ENCODE measurements at places on chromosomes 6 and 20.

DNA sequence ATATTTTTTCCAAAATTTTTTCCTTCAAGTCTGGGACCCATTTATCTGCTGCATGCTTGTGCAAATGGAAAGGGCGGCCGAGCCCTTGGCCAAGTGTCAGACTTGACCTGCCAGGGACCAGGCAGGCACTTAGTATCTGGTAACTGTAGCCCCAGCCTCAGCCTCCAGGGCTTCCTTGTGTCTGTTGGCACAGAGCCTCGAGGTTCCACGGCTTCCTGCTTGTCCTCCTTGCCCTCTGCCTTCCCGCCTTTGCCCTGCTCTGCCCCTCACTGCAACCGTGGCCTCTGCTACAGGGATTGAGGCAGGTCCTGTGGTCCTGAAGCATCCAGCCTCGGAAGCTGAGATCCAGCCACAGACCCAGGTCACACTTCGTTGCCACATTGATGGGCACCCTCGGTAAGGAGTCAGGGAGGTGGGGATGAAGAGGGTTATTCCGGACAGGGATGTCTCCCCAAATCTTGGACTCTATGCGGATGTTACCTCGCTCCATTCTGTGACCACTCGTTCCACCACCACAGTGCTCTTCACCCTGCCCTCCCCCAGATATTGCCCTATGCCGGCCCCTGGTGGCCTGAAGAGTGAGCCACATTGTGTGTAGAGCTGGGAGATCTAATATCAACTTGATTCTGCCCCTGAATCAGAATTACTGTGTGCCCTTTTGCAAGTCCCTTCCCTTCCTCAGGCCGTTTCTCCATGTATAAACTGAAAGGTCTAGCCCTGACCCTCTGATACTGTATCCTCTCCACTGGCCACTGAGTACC, 41.5 kb upstream of the SRF start:
- no peak for DNase-seq

- DNase-seq = no peak
Measured at GRCh38 chr20:64116541-64117431, 9.4 kb upstream of the NPBWR2 start.

GRCh38 chr6:90413867-90414266, 117.2 kb upstream of the BACH2 start:
- peak; percentile 90 for DNase-seq

DNA sequence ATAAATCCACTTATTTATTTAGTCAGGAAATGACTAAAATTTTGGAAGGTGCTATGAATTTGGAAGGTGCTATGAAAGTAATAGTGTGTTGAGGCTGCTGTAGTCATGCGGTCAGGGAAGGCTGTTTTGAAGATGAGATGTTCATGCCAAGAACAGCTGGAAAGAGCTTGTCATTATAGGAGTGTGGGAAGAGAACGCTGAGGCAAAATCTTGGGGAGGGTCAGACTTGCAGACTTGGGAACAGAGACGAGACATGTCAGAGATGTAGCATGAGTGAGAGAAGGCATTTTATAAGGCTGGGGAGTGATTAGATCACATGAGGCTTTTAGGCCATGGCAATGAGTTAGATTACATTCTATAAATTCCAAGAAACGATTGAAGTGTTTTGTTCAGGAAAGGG, 124.0 kb upstream of the B3GAT2 start:
- DNase-seq = no peak

DNA sequence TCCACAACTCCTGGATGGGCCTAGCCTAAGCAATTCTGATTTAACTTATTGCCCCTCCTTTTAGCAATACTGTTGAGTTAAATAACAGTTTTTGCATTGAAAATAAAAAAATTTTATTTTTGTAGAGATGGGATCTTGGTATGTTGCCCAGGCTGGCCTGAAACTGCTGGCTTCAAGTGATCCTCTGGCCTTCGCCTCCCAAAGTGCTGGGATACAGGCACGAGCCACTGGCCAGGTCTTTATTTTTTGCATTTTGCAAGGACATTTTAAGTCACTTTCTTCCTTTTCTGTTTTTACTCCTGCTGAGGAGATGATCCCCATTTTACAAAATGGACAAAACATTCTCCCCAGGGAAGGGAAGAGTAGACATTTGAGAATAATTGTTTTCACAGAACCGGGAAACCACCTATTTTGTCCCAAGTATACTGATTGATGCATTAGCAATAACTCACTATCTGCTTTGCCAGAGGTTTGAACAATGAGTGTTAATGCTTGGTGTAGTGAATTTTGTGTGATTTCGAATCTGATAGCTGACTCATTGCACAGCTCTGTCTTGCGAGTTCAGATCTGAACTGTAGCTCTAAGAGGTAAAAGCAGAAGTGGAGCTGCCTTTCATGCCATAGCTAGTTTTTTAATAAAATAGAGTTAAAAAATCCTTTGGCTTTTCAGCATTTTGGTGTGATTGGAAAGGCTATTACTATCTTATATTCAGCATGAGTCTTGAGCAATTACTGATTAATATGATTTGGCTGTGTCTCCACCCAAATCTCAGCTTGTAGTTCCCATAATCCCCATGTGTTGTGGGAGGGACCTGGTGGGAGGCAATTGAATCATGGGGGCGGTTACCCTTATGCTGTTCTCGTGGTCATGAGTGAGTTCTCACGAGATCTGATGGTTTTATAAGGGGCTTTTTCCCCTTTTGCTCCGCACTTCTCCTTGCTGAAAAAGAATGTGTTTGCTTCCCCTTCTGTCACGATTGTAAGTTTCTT, 20.9 kb downstream of the IGF2R start:
- no peak for DNase-seq

- no peak for DNase-seq
Measured at GRCh38 chr6:119137194-119138072, 59.0 kb upstream of the FAM184A start.

Measured in NCI-H1105 treated with DMSO at 0.1 percent for 48 hours (cell line).